Activated CD8-positive, alpha-beta memory T cell treated with anti-CD3 and anti-CD28 coated beads, Interleukin-2, amount 10 ng/mL, durations not matched to agents 7 days and 5 days (primary cell): ENCODE measurements at places on chromosomes 5 and 9. TPM values are rescaled to one million over a fixed set of nuclear protein-coding genes. Genes with fewer than 3 reads are reported as not detected.

Gene AIF1L
- total RNA-seq: 0.23 TPM

Gene IDNK
- total RNA-seq: 6.2 TPM

Gene KIF20A
- total RNA-seq: 64.3 TPM

Gene HSD17B3
- 0.21 TPM for total RNA-seq

Gene FBP1
- total RNA-seq: 0.30 TPM

Gene AMBP
- total RNA-seq: not detected

Gene BARX1
- not detected for total RNA-seq

Gene CAMSAP1
- total RNA-seq: 22.7 TPM

Gene PLCXD3
- total RNA-seq: not detected

Gene TRIM7
- 1.7 TPM for total RNA-seq

Gene ANKRD31
- 0.26 TPM for total RNA-seq

Gene RMI1
- 24.9 TPM for total RNA-seq

Gene SNAPC3
- total RNA-seq: 30.1 TPM

Gene TRPM6
- not detected for total RNA-seq

Gene ZDHHC11
- total RNA-seq: 10.6 TPM

DNA sequence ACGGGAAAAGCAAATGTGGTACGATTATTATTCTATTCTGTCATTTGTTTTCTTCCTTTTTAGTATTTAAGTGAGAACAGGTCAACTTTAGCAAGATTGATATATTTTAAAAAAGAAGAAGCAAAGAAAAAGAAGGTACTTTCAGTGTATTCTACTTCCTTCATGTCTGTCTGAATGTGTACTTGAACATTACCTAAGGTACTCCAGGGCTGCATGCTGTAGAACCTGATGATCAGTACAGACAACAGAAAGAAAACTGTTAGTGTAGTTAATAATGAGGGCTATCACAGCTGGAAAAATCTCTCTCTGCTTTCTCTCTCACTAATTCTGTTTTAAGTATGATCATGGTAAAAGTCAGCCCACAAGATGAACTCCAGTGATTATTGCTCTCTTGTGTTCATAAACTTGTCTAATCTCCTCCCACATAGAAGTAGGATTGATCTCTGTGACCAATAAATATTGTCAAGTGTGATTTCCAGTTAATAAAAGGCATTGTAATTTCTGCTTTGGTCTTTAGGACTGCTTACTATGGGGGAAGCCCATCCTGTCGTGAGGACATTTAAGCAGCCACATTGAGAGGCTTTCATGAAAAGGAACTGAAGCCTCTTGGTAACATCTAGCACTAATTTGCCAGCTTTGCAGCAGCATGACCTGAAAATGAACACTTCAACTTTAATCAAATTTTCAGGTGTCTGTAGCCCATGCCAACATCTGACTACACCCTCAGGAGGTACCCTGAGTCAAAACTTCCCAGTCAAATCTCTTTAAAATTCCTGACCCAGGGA lies 864.0 kb upstream of the ACO1 start:
- DNase-seq: no peak

- no peak for DNase-seq
Measured at GRCh38 chr5:157520911-157521703, 54.5 kb downstream of the ADAM19 start.

GRCh38 chr5:104573949-104574709 lies 1011.5 kb upstream of the NUDT12 start:
- no peak for DNase-seq

DNA sequence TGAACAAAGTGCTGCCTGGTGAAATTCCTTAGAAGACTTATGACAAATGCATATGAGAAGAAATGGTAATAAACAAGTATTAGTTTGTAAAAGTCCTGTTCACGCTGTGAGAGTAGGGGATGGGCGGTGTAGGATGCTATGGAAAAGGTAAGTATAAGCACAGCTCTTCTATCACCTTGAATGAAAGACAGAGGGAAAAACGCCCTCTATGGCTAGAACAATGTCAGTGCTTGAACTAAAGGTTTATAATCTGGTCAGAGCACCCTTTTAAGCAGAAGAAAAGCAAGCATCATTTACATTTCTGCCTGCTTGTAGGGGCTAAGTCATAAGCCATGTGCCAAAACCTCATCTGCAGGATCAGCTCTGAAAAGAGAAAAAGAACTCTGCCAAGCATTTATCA lies 115.2 kb downstream of the LHFPL2 start:
- DNase-seq: no peak

GRCh38 chr5:101688156-101688555 lies 607.9 kb downstream of the SLCO4C1 start:
- DNase-seq: no peak

GRCh38 chr5:173514661-173515060 lies 101.8 kb downstream of the BOD1 start:
- DNase-seq: no peak

- DNase-seq: no peak
Measured at GRCh38 chr5:175892015-175892800, 20.8 kb downstream of the CPLX2 start.

DNA sequence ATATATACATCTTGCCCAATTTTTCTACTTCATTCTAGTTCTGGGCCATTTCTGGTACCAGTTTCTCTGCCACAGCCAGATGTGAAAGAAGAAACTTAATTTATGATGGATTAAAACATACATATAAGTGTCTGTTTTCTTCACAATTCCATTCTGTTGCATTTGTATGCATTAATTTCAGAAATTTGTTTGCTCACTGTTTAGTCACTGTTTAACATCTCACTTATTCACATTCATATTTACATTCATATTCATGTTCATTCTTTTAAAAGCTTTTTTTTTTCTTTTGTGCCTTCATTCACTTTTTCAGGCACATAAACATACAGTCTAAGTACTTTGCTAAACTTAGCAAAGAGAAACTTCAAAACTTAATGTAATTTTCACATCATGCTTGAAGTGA lies 684.0 kb upstream of the CDH9 start:
- no peak for DNase-seq

DNA sequence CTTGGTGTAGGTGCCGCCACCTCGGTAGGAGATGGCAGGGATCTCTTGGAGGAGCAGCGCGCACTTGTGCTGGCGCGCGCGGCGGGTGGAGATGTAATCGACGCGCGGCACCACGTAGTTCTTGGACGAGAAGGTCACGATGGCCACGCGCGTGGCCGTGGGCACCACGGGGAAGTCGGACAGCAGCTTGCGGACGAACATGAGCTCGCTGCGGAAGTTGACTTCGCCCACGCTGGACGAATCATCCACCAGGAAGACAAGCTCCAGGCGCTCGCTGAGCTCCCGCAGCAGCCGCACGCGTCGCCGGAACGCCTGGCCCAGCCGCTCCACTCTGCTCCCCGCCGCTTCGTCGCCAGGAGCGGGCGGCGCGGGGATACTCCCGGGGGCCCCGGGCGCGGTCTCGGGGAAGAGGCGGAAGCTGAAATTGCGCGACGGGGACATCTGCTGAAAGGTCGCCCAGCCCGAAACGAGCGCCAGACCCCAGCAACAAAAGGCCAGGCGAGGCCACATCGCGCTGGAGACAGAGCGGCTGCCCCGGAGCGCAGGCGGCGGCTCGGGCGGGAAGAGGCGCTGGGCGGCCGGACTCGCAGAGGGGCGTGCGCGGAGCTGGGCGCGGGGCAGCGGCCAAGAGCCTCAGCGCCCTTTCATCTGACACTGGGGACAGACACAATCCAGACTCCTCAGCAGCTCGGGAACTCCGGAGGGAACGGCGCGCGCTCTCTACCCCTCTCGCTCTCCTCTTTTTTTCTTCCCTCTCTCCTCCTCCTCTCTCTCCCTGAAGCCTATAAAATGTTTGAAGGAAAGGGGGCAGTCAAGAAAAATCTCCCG lies at the start of gene SVEP1:
TSS of gene SVEP1 (minus strand) at position 708 of the 828 bp plus-strand sequence. CDS start at position 510, 198 bp downstream.
- DNase-seq: no peak

DNA sequence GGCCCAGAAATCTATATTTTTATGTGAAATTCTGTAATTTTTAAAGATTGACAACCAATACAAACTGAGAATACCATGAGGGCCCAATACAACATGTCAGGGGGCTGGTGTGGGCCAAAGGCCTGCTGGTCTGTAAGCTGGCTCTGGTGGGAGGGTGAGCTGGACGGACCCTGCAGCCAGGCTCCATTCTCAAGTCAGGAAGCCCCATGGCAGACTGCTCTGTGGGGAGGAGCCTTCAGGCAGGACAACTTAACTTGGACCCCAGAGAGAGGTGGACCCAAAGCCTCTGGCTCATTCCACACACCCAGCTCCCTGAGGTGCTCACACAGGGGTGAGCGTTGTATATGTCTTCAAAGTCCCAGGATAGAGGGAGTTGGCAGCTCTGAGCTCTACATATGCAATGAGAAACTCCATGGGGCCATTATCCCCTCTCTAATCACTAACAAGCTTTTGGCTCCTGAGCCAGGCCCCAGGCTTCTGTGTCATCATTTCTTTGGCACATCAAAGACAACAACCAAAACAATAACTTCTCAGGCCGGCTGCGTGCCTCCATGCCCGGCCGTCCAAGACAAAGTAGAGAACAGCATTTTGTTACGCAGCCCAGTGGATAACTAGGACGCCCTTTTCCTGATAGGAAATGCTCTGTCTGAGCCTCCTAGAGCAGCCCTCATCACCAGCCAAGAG lies 6.4 kb downstream of the SEPTIN8 start:
- no peak for DNase-seq

DNA sequence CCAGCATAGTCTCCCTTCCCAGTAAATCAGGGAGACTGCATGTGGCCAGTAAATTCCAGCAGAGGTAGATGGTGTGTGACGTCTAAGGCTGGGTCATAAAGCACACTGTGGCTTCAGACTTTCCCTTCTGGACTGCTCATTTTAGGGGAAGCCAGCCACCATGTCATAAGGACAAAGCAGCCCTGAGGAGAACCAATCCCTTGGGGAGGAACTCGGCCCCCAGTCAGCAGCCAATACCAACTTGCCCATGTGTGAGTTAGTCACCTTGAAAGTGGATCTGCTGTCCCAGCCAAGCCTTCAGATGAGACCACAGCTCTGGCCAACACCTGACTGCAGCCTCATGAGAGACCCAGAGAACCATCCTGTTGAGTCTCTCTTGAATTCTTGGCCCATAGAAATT lies 14.7 kb upstream of the NINJ1 start:
- DNase-seq: no peak

GRCh38 chr5:38094889-38095288 lies 163.5 kb upstream of the EGFLAM start:
- no peak for DNase-seq

DNA sequence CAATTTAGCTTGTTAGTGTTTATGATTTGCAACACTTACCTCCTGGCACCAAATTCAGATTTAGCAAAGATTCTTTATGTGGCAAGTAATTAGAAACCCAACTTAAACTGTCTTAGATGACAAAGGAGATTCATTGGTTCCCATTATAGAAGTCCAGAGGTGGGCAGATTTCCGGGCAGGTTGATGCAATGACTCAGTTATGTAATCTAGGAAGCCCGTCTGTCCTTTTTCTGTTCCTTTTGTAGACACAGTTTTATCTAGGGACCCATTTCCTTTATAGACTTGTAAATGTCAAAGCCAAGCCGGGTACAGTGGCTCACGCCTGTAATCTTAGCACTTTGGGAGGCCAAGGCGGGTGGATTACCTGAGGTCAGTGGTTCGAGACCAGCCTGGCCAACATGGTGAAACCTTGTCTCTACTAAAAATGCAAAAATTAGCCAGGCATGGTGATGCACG lies 20.3 kb upstream of the ANKRD33B start:
- DNase-seq: no peak

GRCh38 chr9:21758540-21758939 lies 43.9 kb upstream of the MTAP start:
- DNase-seq: no peak

- DNase-seq: no peak
Measured at GRCh38 chr5:144315026-144315425, 144.4 kb downstream of the KCTD16 start.

DNA sequence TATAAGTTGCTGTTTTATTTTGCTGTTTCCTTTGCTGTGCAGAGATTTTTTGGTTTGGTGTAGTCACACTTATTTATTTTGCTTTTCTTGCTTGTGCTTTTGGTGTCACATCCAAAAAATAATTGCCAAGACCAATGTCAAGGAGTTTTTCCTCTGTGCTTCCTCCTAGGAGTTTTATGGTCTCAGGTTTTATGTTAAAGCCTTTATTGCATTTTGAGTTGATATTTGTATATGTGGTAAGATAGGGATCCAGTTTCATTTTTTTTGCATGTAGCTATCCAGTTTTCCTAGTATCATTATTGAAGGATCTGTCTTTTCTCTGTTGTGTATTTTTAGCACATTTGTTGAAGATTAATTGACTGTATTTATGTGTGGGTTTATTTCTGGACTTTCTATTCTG lies 210.6 kb downstream of the ARHGEF28 start:
- no peak for DNase-seq

GRCh38 chr5:65895891-65896290 lies 30.5 kb upstream of the ERBIN start:
- DNase-seq: no peak

DNA sequence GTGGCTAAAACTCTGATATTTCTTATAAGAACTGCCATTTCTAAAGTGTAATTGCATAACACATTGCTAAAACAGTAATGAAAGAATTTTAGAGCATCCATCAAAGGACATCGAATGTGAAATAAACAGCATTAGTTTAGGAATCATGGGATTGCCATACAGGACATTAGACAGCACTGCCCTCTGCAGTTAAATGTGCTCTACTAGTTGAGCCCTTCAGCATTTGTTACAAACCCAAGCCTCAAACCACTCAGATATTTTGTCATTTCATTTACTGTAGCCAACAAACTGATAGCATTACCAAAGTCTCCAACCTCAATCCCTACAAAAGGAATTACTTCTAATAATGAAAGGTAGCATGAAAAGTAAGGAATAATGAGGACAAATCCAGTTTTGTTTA lies 116.8 kb upstream of the COX7C start:
- no peak for DNase-seq

GRCh38 chr9:112970939-112971338 lies 41.1 kb downstream of the ZNF883 start:
- DNase-seq: no peak

DNA sequence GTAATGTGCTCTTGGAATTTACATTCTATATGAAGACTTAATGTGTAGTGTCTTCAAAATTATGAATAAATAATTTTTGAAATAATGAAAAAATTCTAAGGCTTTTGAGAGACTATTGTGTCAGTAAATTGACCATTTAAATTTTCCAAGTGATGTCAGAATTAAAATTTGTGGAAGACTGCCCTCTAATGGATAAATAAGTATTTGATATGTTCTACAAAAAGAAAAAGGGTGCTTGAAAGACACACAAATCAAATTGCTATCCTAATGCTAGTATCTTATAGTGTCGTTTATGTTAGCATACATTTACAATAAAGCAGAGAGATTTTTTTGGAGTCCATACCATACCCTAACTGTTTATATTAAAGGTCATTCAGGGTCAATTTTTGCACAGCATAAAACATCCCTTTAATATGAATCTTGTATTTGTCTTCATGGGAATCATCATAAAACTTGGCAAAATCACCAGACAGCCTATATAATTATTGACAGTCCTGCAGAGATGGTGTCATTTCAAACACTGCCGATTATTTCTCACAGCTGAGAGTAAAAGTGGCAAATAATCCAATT lies 120.8 kb upstream of the SLC27A6 start:
- no peak for DNase-seq

GRCh38 chr5:179190851-179191505 lies 130.8 kb downstream of the ZNF354C start:
- no peak for DNase-seq
